ENCODE measurements at places on chromosomes 1 and 21.
A peak's percentile ranks its signal among the peaks of the same experiment; 100 is the strongest.

- no peaks in the 10 kb centered on the region for H3K4me1 ChIP-seq
- no peak overlapping the region for H3K4me3 ChIP-seq
- H3K27ac ChIP-seq: no peak overlapping the region
- no peak for DNase-seq
- no peaks in the 10 kb centered on the region for H3K36me3 ChIP-seq
Measured at GRCh38 chr1:76503736-76504135, 363.5 kb upstream of the ST6GALNAC5 start.

GRCh38 chr1:29823561-29823960 is 587.2 kb downstream of the PTPRU start:
- H3K27ac ChIP-seq: no peak overlapping the region
- no peaks in the 10 kb centered on the region for H3K4me1 ChIP-seq
- peak; percentile 58 for DNase-seq
- H3K4me3 ChIP-seq: no peak overlapping the region
- no peaks in the 10 kb centered on the region for H3K27me3 ChIP-seq

DNA sequence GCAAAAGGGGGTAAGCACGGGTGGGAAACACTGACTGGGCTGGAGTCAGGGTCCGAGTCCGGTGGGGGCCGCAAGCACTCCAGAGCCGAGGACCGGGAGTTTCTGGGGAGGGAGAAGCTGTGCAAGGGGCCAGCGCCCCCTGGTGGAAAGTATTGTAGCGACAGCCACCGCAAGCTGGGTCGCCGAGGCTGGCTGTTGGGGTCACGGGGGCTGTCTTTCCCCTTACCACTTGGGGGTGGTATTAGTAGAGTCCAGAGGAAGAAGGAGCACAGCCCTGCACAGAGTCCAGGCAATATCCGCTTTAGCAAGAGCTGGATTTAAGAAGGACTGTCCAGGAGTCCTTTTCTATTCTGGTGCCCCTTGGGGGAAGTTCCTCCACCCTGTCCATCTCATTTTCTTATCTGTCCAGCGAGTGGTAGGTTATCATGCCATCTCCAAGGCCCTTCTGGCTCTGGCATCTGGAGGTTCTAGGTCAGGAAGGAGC is 17.9 kb upstream of the ETV3 start:
- no peak for DNase-seq
- peak overlapping the region; percentile 28 for H3K27ac ChIP-seq
- H3K4me3 ChIP-seq: peak overlapping the region; percentile 8
- no peaks in the 10 kb centered on the region for H3K27me3 ChIP-seq
- peaks cover 26% of the 10 kb centered on the region for H3K4me1 ChIP-seq
- H3K36me3 ChIP-seq: no peaks in the 10 kb centered on the region

- H3K4me3 ChIP-seq: no peak overlapping the region
- H3K4me1 ChIP-seq: peaks cover 28% of the 10 kb centered on the region
- no peak for DNase-seq
- no peak overlapping the region for H3K27ac ChIP-seq
- no peaks in the 10 kb centered on the region for H3K27me3 ChIP-seq
Measured at GRCh38 chr1:204146309-204146708, 5.5 kb downstream of the ETNK2 start.

GRCh38 chr1:172278478-172278877 is 142.0 kb upstream of the C1orf105 start:
- no peak overlapping the region for H3K4me3 ChIP-seq
- H3K27ac ChIP-seq: peak overlapping the region; percentile 23

- H3K4me1 ChIP-seq: peaks cover 33% of the 10 kb centered on the region
- peak overlapping the region; percentile 51 for H3K4me3 ChIP-seq
- DNase-seq: no peak
Measured at GRCh38 chr1:37633040-37633937, 1.4 kb downstream of the RSPO1 start.

- DNase-seq: no peak
- H3K27me3 ChIP-seq: no peaks in the 10 kb centered on the region
- H3K4me1 ChIP-seq: peaks cover 86% of the 10 kb centered on the region
- no peak overlapping the region for H3K4me3 ChIP-seq
Measured at GRCh38 chr1:226685196-226685820, 53.8 kb downstream of the ITPKB start.

GRCh38 chr1:56179543-56179942 is 399.8 kb downstream of the PLPP3 start:
- DNase-seq: no peak
- H3K4me3 ChIP-seq: no peak overlapping the region
- peaks cover 4% of the 10 kb centered on the region for H3K4me1 ChIP-seq
- H3K36me3 ChIP-seq: no peaks in the 10 kb centered on the region

DNA sequence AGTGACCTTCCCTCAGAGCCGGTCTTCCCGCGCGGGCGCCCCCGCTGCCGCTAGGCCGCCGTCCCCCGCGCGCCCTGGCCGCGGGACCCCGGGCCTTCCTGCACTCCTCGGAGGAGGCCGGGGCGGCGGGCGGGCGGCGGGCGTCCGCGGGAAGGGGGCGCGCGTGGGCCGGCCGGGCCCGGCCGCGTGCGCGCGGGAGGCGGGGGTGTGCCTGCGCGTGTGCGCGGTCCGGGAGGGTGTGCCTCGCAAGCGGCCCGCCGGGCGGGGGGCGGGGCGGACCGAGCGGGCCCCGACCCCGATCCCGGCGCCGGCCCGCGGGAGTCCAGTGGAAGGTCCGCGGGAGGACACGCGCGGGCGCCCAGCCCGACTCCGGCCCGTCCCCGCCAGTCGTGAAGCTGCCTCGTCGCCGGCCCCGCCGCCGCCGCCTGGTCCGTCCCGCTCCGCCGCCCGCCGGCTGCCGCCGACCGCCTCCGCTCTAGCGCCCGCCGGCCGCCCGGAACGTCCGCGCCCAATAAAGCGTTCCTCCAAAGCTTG is 438 bp downstream of the MRPS6 start:
- peak overlapping the region; percentile 97 for H3K27ac ChIP-seq
- peaks cover 37% of the 10 kb centered on the region for H3K4me1 ChIP-seq
- no peak for DNase-seq
- peak overlapping the region; percentile 89 for H3K4me3 ChIP-seq
- H3K36me3 ChIP-seq: no peaks in the 10 kb centered on the region
- H3K27me3 ChIP-seq: no peaks in the 10 kb centered on the region

- no peaks in the 10 kb centered on the region for H3K27me3 ChIP-seq
- no peak overlapping the region for H3K27ac ChIP-seq
- H3K4me3 ChIP-seq: no peak overlapping the region
- DNase-seq: no peak
- H3K4me1 ChIP-seq: no peaks in the 10 kb centered on the region
Measured at GRCh38 chr1:185680453-185680852, 53.7 kb upstream of the HMCN1 start.

GRCh38 chr1:211589782-211590721 is 11.1 kb upstream of the SLC30A1 start:
- H3K36me3 ChIP-seq: no peaks in the 10 kb centered on the region
- no peak overlapping the region for H3K4me3 ChIP-seq
- DNase-seq: no peak
- H3K27ac ChIP-seq: no peak overlapping the region

GRCh38 chr1:182762536-182762935 is 27.0 kb upstream of the NPL start:
- DNase-seq: no peak
- no peaks in the 10 kb centered on the region for H3K27me3 ChIP-seq
- H3K4me3 ChIP-seq: no peak overlapping the region
- H3K4me1 ChIP-seq: peaks cover 19% of the 10 kb centered on the region

DNA sequence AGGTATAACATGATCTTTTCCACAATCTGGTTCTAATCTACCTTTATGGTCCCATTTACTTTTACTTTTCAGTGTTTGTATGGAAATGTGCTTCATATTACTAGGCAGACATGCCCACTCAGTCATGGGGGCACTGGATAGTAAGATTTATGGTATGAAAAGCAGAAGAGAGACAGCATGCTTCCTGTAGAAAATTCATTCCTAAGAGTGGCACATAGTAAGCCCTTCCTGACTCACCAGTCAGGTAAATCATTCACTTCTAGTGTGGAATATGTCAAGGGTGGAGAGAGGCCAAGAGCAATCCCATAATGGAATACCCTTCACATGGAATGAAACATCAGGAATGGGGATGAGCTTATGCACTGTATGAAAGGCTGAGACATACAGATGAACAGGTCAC is 49.5 kb upstream of the BCL10 start:
- no peak overlapping the region for H3K4me3 ChIP-seq
- no peak overlapping the region for H3K27ac ChIP-seq
- H3K27me3 ChIP-seq: no peaks in the 10 kb centered on the region
- no peaks in the 10 kb centered on the region for H3K36me3 ChIP-seq
- peaks cover 13% of the 10 kb centered on the region for H3K4me1 ChIP-seq

GRCh38 chr1:23343221-23344110 is 618 bp downstream of the HNRNPR start:
- no peaks in the 10 kb centered on the region for H3K27me3 ChIP-seq
- DNase-seq: no peak
- H3K36me3 ChIP-seq: no peaks in the 10 kb centered on the region
- peaks cover 52% of the 10 kb centered on the region for H3K4me1 ChIP-seq
- H3K4me3 ChIP-seq: peak overlapping the region; percentile 96
- peak overlapping the region; percentile 91 for H3K27ac ChIP-seq

DNA sequence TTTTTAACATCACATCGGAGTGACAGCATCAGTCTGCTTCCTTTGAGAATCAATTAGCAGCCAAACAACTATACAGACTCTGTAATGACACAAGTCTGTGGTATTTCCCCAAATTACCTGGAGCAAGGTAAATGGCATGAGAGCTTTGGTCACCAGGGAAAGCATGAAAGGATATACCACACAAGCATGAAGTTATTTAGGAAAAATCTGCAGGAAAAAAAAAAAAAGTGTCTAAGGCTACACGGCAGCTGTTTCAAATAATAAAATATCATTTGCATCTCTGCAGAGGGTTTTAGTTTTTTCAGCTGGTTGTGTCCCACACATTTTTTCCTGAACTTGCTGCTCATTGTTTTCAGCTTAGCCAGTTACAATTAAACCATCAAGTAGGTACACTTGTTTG is 234.7 kb downstream of the TTLL7 start:
- no peak for DNase-seq
- H3K27me3 ChIP-seq: no peaks in the 10 kb centered on the region
- H3K27ac ChIP-seq: no peak overlapping the region
- H3K4me3 ChIP-seq: no peak overlapping the region
- no peaks in the 10 kb centered on the region for H3K36me3 ChIP-seq
- H3K4me1 ChIP-seq: peaks cover 10% of the 10 kb centered on the region

GRCh38 chr1:69994241-69994640 is 211.1 kb downstream of the LRRC40 start:
- no peak overlapping the region for H3K4me3 ChIP-seq
- H3K27ac ChIP-seq: no peak overlapping the region
- H3K27me3 ChIP-seq: no peaks in the 10 kb centered on the region
- H3K36me3 ChIP-seq: no peaks in the 10 kb centered on the region
- H3K4me1 ChIP-seq: no peaks in the 10 kb centered on the region
- no peak for DNase-seq

DNA sequence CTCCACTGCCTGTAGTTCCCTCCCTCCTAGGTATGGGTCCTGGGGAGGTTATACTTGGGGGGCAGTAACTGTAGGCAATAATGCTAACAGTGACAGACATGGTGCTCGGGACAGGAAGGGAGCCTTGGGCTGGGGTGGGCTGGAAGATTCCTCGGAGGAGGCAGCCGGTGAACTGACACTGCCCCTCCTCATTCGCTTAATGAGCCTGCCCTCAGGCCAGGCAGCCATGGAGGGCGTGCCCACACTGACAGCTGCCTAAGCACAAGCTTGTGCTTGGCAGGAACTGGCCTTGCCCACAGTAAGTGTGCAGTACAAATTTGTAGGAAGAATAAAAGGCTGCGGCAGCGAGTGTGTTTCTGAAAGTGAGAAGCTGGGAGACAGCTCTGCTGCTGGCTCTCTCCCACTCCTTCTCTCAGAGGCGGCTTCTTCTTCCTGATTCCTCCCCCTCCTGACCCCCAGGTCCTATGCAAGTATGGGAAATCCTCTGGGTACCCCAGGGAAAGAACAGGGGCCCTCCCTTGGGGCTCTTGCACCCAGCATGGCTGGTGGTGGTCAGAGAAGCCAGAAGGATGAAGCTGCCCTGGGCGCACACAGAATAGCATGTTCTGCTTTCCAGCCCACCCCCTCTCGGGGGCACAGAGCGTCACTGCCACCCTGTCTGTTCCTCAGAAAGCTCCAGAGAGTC is 23.6 kb downstream of the OPTC start:
- DNase-seq: no peak
- H3K36me3 ChIP-seq: no peaks in the 10 kb centered on the region
- no peaks in the 10 kb centered on the region for H3K27me3 ChIP-seq

GRCh38 chr1:2928366-2929325 is 92.6 kb upstream of the ACTRT2 start:
- H3K36me3 ChIP-seq: no peaks in the 10 kb centered on the region
- no peaks in the 10 kb centered on the region for H3K27me3 ChIP-seq
- no peaks in the 10 kb centered on the region for H3K4me1 ChIP-seq

DNA sequence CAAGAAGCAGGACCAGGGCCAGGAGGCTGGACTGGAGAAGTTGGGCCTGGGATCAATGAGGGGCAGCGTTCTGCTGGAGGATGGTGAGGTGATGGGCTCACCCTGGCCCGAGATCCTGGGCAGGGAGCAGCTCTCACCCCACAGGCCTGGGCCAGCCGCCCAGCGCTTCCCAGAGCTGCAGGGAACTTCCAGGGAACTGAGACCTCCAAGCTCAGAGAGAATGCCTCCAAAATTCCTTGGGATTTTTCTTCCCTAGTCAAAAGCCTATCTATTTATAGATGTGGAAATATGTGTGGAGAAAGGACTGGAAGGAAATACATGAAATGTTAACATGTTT is 121.2 kb downstream of the SPSB1 start:
- no peak overlapping the region for H3K4me3 ChIP-seq
- peak overlapping the region; percentile 90 for H3K27ac ChIP-seq
- peaks cover 32% of the 10 kb centered on the region for H3K4me1 ChIP-seq
- DNase-seq: no peak
- H3K27me3 ChIP-seq: no peaks in the 10 kb centered on the region

- no peaks in the 10 kb centered on the region for H3K36me3 ChIP-seq
- DNase-seq: no peak
- H3K27me3 ChIP-seq: no peaks in the 10 kb centered on the region
Measured at GRCh38 chr1:229119876-229120275, 151.0 kb upstream of the RAB4A start.

DNA sequence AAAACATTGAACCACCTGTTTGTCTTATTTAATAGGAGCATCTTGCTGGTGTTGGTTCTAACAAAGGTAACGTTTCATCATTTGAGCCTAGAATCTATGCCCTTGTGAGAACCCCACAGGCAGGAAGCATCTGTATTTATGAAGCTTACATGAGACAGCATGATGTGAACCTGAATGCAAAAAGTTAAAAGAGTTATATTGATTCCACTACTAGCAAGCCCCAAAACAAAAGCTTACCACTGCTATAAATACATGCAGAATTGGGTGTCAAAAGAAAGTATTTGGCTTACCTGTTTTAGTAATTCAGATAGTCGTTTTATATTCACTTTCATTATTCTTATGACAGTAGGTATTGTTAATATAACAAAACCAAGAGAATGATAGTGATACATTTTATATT is 301.2 kb upstream of the ADGRL2 start:
- no peaks in the 10 kb centered on the region for H3K27me3 ChIP-seq
- peaks cover 7% of the 10 kb centered on the region for H3K4me1 ChIP-seq
- H3K4me3 ChIP-seq: no peak overlapping the region
- no peak overlapping the region for H3K27ac ChIP-seq
- H3K36me3 ChIP-seq: no peaks in the 10 kb centered on the region

DNA sequence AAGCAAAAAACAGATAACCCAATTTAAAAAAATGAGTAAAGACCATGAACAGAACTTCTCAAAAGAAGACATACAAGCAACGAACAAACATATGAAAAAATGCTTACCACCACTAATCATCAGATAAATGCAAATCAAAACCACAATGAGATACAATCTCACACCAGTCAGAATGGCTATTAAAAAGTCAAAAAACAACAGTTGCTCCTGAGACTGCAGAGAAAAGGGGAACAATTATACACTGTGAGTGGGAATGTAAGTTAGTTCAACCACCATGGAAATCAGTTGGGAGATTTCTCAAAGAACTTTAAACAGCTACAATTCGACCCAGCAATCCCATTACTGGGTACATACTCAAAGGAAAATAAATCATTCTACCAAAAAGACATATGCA is 131.6 kb downstream of the PTGER3 start:
- H3K4me1 ChIP-seq: no peaks in the 10 kb centered on the region
- no peaks in the 10 kb centered on the region for H3K27me3 ChIP-seq
- no peak overlapping the region for H3K27ac ChIP-seq
